NCI-H69 (cell line): ENCODE measurements at places on chromosomes 3 and 15.

DNA sequence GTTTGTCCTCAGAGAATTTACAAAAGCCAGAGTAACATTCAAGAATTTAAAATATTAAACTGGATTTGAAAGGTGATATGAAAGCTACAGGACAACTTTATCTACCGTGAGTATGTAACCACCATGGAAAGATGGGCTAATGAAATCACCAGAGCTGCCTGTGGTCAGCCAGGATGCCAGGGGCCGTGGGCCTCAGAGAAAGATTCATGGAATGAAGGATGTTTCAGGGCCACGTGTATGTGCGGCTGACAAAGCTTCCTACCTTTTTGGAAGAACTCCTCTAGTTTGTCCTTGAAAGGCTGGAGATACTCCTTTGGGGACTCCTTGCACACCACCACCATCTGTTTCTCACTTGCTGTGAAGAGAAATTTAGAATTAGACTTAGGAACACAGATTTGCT is 138.9 kb downstream of the GREM1 start:
- no peak for DNase-seq

GRCh38 chr3:185831195-185831594 is 6.4 kb upstream of the IGF2BP2 start:
- DNase-seq: no peak

- DNase-seq: peak; percentile 82
Measured at GRCh38 chr15:63891079-63891767, 57.5 kb upstream of the HERC1 start.

DNA sequence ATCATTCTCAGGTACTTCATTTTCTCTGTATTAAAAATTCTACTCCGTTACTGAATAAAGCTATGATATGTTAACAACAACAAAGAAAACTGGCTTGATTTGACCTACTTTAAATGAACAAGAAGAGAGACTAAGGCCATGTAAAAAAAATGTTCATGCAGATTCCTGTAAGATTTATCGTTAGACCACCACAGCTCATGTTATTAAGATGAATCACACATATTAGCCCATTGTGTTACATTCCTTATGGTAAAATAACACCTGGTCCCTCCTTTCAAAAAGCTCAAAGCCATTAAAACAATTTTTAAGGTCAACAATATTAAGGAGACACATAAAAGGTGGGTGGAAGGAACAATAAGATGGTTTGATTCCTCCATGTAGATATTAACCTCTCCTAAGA is 6.3 kb downstream of the THOC7 start:
- peak; percentile 10 for DNase-seq

DNA sequence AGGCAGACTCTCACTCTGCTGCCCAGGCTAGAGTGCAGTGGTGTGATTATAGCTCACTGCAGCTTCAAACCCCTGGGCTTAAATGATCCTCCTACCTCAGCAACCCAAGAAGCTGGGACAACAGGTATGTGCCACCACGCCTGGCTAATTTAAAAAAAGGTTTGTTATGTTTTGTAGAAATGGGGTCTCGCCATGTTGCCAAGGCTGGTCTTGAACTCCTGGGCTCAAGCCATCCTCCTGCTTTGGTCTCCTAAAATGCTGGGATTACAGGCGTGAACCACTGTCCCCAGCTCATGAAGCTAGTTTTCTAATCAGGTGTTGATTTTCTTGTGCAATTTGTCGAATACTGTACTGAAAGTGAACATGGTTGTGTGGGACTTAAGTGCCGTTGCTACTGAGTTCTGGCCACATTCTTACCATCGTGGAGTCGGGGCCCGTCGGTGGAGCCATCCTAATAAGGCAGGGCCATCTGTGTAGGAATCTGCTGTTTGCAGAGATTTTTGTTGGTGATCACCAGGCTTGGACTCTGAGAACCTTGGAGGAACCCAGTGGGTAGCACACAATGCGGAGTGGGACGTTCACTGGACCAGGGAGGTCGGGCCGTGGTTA is 193.2 kb downstream of the GOLGA6L6 start:
- DNase-seq: no peak

GRCh38 chr15:77104155-77104554 is 33.2 kb upstream of the TSPAN3 start:
- DNase-seq: no peak

DNA sequence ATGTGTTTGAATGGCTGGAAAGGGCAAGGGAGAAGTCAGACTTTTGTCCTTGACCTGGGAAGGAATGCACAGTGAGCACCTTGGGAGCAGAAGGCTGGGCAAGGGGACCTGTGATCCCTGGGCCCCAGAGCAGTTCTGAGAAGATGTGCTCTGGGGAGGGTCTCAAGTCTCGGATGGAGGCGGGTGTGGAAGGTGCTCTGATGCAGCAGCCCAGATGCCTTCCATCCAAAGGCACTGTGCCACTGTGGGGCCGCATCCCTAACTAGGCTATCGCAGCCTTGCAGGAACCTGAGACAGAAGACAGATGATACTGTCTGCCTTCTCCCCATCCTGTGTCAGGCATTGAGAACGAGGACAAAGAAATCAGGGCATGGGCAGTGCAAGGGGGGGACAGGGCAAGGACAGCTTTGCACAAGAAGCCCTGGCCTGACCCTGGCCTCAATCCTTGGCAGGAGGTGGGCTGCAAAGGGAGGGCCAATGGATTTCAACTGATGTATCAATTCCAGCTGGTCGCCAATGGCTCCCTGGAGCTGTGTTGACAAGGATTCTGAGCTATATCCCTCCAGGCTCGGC is 14.6 kb upstream of the PRKCD start:
- peak; percentile 36 for DNase-seq

DNA sequence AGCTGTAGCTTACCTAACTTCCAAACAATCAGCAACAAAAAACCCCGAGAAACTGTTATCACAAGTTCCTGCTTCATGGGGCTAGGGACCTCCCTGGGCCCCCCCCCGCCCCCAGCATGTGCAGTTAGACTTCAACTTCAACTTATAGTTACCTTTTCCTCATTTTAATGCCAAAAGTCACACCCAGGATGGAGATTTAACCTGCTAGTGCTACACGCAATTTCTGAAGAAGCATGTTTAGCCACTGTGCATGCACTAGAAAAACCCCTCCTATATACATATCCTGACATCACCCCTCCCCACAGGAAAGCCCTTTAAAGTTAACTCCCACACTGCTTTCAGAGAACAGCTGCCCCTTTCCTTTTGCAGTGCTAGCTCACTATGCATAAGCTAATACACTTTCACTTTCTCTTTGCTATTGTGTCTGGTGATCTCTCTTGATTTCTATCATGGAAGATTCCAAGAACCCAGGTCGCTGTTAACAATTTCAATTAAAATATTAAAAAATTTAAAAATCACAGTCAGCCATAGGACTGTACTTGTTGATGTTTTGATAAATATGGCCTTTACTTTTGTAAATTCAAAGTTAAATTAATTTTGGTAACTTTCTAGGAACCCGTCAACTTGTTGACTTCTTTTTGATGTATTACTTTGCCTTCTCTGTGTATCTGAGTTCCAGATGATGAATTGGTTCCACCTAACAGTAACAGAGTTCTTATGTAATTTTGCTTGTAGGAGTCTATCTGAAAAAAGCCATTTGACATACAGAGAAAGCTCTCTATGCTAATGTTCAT is 75.2 kb upstream of the ACAD9 start:
- no peak for DNase-seq

DNA sequence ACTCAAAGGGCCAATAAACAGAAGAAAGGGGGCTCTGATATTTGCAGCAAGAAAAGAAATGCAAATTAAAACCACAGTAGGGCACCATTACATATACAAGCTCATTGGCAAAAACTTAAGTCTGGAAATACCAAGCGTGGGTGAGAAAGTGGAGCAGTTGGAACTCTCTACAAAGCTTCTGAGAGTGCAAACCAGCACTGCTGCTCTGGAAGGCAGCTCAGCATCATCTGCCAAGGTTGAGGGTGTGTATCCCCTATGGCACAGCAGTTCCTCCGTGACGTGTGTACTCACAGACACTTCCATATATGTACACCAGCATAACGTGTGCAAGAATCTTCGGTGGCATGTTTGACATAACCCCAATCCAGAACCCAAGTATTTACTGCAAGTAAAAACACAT is 271.0 kb upstream of the ATP10A start:
- DNase-seq: no peak

DNA sequence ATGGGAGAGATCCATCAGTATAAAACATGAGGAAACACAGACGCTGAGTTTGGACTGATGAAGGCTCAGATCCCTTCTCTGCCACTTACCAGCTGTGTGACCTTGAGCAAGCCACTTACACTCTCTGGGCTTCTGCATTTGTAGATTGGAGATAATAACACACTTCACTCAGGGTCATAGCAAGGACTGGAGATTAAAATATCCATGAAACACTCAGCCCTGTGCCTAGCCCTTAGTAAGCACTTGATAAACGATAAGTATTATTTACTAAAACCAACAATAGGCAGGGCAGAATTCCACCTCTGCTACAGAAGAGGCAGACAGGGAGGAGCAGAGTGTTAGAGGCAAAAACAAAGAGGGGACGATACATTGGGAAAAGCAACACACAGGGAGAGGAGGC is 420.5 kb upstream of the WNT5A start:
- DNase-seq: no peak

DNA sequence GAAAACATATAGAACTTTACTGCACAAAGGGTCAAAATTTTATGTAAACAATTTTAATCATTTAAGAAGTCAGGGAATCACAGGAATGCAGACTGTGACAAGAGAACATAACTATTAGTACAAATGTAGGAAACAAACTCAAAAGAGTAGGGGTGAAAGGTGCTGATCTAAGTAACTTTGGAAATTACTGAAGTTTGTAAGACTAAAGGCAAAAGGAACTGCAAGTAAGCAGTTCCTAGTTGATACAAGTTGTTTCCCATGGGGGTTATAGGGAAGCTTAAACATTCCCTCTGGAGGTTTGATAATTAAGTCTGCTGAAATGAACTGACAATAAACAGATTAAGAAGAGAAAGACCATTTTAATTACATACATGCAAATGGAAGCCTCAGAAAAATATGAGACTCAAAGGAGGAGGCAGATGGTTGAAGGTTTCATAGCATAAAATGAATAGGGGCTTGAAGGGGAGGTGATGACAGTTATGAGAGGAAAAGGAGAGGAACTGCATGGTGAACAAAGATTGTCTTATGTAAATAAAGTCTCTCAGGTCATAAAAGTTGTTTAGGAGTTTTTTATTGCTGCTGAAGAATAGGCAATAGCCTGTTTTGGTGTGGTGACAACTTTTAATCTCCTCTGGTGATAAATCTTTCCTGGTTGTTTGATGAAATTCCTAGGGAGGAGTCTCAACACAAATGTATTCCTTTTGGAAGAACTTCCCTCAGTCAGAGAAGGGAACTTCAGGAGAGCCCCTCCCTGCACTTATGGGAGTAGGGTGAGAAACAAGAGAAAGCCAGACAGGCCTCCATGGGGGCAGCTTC is 17.1 kb downstream of the SETMAR start:
- no peak for DNase-seq

DNA sequence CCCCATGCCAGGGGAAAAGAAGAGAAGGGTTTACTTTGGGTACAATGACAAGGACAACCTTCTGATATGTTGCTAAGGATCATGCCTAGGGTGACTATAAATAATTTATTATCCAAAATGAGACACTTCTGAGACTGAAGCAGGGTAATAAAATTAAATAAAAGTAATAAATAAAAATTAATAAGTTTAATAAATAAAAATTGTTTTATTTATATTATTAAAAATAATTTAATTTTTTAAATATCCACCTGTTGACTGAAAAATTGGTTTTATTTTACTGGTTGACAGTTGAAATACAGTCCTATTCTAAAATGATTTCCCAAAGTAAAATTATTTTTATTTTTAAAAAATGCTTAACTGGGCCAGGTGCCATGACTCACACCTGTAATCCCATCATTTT is 102.0 kb downstream of the FHIT start:
- DNase-seq: no peak

DNA sequence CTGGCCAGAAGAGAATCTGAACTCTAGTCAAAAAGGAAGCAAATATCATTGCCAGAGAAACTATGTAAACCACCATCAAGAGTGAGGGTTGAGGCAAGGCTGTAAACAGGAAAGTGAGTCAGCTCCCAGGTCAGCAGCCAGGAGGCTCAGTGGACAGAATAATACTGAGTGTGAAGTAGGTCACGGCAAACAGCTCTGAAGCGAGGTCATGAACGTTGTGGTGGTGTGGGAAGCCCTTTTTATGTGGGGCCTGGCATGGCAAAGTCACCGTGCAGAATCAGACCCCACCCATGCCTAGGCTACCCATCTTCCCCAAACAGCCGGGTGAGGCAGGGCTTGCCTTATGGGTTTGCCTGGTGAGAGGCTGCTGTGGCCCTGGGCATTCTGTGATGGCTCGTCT is 43.9 kb downstream of the THBS1 start:
- no peak for DNase-seq

DNA sequence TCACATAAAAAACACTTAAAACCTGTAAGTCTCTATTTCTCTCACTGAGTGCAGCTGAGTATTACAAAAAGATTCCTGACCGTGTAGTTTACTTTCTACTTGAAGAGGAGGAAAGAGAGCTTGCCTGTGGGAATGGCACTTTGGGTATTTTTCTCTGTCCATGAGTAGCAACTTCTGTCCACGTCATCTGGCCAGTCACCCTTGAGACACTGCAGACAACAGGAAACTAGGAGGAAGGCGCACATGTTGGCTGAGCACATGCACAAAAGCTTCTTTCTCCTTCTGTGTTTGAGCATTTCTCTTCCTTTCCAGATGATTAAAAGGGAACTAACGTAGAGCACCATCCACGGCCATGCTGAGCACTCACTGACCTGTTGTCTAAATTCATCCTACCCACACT is 19.7 kb downstream of the STARD5 start:
- no peak for DNase-seq

DNA sequence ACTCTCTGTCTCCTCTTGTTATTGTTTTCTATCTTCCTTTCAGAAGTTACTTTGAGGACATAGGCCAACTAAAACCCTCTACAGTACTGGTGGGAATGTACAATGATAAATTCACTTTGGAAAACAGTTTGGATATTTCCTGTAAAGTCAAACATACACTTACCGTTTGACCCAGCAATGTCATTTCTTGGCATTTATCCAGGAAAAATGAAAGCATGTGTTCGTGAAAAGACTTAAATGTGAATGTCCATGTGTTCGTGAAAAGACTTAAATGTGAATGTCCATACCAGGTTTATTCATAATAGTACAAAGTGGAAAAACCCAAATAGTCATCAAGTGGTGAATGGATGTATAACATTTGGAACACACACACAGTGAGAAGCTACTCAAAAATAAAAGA is 361.5 kb upstream of the DPH6 start:
- DNase-seq: no peak

DNA sequence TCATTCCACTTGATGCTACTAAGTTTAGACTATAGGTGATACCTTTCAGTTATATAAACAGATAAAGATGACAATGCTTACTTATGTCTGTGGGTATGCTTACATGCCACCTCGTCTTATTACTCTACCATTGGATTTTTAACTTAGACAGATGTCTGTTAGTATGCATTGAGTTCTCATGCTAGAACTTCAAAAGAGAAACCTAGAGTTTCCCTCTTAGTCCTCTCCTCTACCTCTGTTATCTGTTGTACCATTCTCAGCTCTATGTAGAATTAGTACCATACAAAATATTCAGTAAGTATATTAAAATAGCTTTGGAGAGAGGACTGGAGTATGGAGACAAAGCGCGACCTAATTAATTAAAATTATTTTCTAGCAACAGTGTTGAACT is 111.3 kb downstream of the BBX start:
- DNase-seq: no peak
